Esophagus squamous epithelium (tissue), 5 donors: ENCODE measurements at places on chromosomes 7 and 10. TPM values are rescaled to one million over a fixed set of nuclear protein-coding genes. Genes with fewer than 3 reads are reported as not detected.

- no peak for DNase-seq
Measured at GRCh38 chr10:79264942-79265341, 82.3 kb upstream of the PPIF start.

DNA sequence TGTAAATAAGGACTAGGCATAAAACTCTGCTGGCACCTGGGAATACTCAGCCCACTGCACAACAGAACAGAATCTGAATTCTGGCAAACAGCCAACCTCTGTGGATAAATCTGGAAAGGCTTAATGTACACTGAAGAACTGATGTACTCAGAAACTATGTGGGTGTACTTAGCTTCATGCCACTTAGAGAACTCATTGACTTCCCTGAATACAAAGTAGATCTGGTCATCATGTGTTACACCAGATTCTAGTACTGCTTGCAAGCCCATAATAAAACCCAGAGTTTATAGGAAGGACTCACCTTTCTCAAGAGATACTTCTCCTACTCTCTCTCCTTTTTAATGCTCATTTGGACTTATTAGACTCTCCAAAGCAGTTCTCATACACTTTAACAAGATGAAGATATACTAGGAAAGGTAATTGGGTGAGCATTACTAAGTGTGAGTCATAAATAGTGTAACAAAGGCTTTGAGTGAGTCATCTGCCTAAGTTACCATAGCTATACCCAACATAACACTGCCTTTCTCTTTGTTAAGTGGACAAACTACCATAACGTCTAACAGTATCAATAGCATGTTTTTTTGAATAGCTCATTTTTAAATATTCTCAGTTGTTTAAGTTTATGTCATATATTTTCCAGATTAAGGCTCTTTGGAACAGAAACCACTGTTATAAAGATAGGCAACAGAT, 309.1 kb downstream of the MDFIC start:
- DNase-seq: no peak

DNA sequence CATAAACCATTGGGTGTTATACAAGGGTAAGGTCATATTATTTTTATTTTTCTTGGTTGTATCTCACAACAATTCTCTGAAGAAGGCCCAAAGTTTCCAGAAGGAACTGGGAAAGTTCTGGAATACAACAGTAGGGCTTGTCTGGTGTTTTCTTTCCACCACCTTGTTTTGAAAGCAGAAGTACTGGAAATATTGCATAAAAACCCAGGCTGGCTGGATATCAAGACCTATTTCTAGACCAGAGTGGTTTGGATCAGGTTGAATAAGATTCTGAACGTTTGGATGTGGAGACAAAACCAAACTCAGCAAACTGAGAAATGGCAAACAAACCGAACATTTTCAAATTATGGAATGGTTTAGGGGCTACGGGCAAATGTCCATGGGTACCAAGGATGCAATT, 182.6 kb upstream of the FZD8 start:
- no peak for DNase-seq

Gene TDRD1
- total RNA-seq: not detected

DNA sequence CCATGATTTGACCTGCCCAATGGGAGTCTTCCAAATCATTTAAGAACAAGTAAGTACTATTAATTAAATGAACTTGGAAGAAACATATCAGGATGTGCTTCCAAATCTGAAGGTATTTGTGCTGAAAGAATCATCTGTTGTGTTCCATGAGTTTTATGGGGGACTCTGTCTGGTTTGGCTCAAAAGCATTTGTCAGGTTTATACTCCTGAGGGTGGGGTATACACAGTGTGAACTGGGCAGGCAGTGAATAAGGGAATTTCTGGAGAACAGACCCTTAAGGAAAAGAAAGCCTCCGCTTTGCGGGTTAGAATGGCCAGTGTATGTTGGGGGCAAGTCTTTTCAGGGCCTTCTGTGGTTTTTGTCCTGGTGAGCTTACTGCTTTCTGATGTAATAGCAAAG, 29.9 kb downstream of the TCF7L2 start:
- no peak for DNase-seq
